ENCODE measurements at places on chromosomes 12 and 14.
A peak's percentile ranks its signal among the peaks of the same experiment; 100 is the strongest.

DNA sequence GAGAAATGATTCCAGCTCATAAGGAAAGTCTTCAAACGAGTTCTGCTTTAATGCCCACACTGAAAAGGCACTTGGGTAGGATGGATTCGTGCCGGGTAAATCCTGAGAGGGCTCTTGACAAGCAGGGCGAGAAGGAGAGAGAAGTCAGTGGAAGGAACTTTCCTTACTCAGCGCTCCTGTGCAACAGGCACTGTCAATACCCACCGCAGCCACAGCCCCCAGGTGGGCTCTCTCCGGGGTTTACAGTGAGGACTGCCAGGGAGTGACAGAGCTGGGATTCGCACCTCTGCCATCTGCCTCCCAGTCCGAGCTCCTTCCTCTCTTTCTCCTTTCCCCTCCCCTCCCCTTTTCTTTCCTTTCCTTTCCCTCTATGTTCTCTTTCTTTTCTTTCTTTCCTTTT, 118.7 kb downstream of the BEGAIN start:
- no peak for DNase-seq

GRCh38 chr14:68040633-68041369, 221.2 kb downstream of the RAD51B start:
- DNase-seq: no peak

GRCh38 chr14:21258889-21259787, 10.1 kb downstream of the HNRNPC start:
- DNase-seq: peak; percentile 23

DNA sequence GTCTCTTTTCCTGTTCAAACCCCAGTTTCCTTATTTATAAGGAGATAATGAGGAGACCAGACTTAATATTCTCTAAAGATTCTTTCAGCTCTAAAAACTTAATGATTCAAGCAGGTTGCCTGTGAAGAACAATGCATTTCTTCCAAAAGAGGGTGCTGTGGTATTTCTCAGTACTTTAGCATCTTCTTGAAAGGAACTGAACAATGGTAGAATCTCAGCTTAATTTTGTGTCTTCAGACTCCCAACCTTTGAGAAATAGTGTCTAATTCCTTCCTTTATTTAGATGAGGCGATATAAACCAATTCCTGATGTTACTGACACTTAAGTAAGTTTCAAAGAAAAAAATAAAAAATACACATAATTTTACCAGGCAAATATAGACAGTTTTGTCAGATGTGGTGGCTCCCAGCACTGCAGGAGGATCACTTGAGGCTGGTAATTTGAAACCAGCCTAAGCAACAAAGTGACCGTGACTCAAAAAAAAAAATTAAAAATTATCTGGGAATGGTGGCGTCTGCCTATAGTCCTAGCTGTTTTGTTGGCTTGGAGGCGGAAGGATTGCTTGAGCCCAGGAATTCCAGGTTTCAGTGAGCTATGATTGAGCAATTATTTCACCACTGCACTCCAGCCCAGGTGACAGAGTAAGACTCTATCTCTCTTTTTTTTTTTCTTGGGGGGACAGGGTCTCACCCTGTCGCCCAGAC, 76.9 kb upstream of the PSMA6 start:
- peak; percentile 37 for DNase-seq

DNA sequence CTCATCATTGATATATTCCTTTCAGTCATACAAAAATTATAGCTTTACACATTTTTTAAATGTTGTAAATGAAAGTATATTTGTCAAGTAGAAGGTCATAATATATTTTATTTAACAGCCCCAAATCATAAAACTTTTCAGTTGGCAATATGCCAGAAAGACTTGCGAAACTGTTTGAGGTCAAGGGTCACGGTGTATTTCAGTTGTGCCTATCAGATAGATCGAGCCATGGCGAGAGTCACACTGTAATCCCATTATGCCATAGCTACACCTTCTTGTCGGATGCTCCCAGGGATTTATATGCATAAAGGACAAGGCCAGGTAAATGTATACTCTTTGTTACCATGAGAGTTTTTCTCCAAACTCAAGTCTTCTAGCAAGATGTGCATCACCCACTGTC, 26.7 kb upstream of the G2E3 start:
- DNase-seq: no peak

DNA sequence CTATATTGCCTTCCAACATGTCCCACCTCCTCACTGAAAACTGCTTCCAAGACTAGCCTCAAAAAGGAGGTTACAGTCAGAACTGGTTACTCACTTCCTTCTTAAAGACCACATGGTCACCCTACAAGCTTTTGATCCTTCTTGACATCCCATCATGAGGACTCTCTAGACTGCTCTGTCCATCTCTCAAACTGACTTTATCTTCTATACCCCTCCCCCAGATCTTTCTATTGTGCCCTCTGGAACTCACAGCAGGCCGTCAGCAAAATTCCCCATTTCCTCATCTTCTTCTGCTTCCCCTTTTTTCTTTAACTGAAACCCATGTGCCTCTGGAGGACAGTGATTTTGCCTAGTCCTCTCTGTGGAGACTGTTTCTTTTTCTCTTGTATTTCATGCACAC, 18.1 kb upstream of the IGF1 start:
- peak; percentile 23 for DNase-seq

DNA sequence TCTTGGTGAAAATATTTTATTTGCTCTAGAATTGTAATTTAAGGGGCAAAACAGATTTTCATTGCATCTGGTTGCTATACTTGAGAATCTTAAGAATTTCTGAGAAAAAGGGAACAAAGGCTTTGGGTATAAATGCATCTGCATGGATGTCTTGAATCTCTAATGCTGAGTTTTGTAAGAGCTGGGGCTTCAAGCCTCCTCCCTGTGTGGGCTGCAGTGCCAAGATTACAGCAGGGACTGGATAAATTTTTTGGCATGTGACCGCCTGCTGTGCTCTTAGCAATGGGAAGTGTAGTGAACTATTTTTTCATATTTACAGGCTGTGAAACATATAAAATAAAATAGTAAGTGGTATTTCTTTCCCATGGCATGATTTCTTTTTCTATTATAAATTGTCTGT, 70.0 kb downstream of the SLC38A6 start:
- DNase-seq: no peak

DNA sequence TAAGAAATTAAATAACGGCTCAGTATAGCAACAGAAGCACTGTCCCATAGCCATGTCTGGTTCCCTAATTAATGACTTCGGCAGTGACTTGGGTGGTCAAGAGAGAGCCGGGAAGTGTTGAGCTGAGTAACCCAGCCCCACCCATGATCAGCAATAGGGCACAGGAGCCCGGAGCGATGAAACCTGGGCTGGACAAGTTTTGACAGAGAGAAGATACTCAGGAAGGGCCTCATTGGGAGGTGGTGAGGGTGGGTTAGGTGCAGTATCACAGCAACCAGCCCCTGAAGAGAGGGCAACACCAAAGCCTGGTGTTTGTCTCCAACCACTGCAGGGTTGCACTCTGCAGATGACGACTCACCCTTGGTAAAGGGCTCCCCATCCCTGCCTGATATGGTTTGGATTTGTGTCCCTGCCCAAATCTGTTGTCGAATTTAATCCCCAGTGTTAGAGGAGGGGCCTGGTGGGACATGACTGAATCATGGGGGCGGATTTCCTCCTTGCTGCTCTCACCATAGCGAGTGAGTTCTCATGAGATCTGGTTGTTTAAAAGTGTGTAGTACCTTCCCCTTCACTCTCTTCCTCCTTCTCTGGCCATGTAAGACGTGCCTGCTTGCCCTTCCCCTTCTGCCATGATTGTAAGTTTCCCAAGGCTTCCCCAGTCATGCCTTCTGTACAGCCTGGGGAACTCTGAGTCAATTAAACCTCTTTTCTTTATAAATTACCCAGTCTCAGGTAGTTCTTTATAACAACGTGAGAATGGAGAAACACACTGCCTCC, 124.9 kb upstream of the MED13L start:
- no peak for DNase-seq

- DNase-seq: peak; percentile 41
Observed at GRCh38 chr12:80513211-80513610, 69.2 kb downstream of the PTPRQ start.

DNA sequence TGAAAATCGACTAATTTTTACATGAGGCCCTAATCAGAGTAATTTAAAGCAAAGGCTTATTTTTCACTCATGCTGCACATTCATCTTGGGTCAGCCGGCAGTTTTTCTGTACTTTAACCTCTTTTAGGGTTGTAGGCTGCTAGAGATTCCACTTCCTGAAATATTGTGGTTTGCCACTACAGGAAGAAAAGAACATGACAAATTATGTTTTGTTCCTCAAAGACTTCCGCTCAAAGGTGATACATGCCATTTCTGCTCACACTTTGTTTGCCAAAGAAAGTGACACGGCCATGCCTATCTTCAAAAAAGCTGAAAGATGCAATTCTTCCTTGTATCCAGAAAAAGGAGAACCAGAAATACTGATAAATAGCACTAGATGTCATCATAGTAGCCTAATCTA, 183.4 kb upstream of the PPFIA2 start:
- no peak for DNase-seq

GRCh38 chr14:21534576-21534975, 8.4 kb upstream of the SALL2 start:
- DNase-seq: no peak

DNA sequence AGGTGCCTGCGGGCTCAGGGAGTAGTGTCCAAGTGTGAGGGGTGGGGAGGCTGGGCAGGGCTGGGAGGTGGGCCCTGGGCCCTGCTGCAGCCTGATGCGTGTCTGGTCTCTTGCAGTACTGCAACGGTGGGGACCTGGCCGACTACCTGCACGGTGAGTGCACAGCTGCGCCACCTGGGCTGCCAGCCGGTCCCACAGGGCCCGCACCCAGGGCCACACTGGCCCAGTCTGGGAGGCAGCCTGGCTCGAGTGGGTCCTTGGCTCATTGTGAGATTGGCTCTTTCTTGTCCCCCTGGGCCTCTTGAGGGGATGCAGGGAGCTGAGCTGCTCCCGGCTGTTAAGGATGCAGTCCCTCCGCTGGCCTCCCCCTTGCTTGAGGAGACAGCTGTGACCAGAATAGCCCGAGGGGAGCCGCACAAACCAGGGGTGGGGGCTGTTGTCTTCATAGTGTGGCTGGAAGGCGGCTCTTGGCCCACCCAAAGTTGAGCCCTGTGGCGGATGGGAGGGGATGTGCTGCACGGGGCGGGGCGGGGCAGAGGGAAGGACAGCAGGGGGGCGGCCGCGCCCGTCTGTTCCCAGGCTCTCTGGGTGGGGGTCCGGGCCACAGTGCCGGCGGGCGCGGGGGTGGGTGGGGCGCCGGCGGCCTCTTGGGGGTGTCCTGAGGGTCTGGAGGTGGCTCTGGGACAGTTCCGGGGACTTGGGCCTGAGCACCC, 13.1 kb downstream of the ULK1 start:
- DNase-seq: no peak

- DNase-seq: no peak
Observed at GRCh38 chr14:105617201-105617777, 90.9 kb downstream of the TMEM121 start.

DNA sequence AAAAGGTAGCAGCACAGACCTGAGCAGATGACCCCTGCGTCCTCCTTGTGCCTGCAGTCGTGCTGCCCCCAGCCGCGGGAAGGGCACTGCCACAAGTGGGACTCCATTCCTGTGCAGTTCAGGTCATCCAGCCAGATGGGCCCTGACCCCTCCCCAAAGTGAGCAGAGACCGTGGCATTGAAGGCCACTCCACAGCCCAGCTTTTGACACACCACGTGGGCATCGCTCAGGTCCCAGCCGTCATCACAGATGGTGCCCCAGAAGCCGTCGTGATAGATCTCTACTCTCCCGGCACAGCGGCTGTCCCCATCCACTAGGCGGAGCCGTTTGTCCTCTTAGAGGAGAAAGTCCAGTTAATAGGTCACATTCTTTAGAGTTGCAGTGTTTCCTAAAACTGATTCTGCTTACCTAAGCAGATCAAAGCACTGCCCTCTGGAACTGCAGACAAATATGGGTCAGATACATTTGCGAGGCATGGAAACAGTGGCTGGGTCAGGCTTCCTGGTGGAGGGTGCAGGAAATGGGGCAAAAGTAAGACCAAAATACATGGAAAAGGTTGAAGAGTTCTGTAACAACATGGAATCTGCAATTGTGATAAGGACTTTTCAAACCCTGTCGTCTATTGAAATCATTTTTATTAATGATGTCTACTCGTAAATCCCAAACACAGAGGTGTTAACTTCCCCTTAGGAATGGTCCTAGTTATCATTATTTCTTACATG, 69.4 kb downstream of the CD163L1 start:
- peak; percentile 60 for DNase-seq

GRCh38 chr14:81209167-81209836, 11.5 kb downstream of the GTF2A1 start:
- no peak for DNase-seq

- peak; percentile 21 for DNase-seq
Observed at GRCh38 chr14:32075672-32076277, 1.3 kb upstream of the ARHGAP5 start.

DNA sequence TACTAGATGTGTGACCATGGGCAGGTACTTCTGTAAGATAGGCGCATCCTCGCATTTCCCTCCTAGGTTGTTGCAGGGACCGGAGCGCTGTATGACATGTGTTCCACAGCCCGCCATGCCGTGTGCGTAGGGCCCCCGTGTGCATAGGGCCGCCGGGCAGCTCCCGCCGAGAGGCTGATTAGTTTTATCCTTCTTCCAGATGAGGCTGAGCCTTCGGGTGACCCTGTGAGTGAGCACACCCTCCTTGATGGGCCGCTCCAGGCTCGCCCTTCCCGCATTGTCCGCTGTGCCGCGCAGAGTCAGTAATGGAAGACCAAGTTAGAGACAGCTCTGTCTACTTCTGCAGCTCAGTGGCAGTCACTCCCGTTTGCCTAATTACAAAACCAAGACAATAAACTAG, 72.9 kb upstream of the DYNC1H1 start:
- no peak for DNase-seq

GRCh38 chr12:103768467-103769123, 72.4 kb downstream of the NT5DC3 start:
- no peak for DNase-seq

DNA sequence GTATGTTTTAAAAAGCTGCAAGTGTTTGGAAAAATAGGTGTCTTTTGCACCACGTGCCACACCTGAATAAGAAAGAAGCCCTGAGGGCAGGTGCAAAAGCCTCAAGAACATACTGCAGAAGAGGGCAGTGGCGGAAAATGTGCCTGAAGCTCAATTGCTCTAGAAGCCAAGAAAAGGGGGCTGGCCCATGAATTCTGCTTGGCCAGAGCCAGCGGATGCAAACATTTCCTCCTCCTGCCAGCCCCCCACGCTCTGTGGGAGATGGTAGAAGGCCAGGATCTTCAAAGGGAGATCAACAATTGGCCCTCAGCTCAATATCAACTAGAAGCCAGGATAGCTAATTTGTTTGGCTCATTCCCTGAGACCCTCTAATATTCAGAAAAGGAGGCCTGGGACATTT, 80.3 kb upstream of the TMEM132D start:
- no peak for DNase-seq
